ENCODE measurements at places on chromosomes 3 and 15.

GRCh38 chr3:47892286-47893040 is 89.5 kb downstream of the DHX30 start:
- DNase-seq: no peak

GRCh38 chr3:42489116-42489936 is 13.1 kb upstream of the VIPR1 start:
- DNase-seq: no peak

DNA sequence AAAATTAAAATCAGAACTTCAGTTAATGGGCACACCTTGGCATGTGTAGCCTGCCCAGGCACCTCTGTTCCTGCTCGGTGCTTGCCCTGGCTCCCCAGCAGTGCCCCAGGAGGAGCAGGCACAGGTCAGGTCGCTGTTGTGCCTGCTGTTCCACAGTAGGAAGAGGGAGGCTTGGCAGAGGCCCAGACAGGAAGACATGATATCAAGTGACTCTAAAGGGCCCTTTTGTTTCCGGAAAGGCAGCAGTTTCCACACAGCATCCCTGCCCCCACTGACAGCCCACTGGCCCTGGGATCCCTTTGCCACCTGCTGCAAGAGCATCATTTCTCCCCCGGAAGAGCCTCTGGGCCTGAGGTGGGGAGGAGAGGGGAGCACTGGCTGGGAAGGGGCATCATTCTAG is 40.5 kb upstream of the HES1 start:
- DNase-seq: no peak

DNA sequence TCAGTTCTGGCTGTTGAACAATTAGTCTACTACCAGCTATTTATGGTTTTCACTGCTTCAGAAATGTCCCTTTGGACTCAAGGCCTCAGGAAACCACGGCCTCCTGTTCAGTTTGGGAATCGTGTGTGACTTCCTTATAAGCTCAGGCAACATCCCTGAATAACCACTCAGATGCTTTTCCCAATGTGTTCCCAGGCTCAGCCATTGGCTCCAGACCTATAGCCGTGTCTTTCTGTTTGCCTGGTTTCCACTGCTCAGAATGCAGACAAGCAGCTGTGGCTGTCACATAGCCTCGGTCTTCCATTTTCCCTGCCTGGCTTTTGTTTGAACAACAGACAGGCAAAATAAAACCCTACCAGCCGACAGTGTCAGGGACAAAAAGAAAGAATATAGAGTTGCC is 63.2 kb upstream of the ATP2B2 start:
- DNase-seq: no peak

DNA sequence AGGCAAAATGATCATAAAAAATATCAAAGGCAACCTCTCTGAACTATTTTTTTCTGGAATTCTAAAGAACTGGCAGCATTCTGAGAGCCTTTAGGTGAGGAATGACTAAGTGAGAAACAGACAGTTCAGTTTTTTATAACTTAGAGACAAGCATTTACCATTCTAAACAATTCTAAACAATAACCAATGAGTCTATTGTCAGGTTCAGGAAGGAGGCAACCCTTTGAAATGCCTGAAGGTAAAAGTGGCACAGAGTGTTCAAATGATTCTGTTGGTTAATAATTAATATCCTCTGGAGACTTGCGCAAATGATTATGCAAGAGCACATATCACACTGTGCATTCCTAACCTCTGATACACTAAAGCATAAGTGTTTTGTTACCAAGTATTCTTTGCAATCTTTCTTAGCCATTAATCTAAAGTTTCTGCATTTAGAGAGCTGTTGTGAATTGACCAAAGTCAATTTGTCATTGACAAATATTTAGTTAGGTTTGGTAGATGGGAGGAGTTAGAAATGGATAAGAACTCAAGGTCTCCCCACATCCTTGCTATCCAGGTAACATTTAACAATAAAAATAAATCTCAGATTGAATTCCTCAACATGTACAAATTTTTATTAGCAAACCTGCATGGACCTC is 9.2 kb upstream of the TGFBR2 start:
- peak; percentile 51 for DNase-seq

GRCh38 chr3:119636249-119636648 is 24.1 kb downstream of the POPDC2 start:
- no peak for DNase-seq

DNA sequence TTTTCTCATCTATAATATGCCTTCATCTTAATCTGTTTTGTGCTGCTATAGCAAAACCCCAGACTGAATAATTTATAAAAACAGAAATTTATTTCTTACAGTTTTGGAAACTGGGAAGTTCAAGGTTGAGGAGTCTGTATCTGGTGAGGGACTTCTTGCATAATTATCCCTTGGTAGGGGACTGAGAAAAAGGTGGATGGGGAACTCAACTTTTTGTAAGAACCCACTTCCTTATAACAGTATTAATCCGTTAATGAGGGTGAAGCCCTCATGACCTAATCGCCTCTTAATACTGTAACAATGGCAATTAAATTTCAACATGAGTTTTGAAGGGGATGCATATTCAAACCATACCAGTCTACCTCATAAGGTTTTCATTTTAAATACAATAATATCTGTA is 17.4 kb upstream of the MYH15 start:
- DNase-seq: peak; percentile 49

DNA sequence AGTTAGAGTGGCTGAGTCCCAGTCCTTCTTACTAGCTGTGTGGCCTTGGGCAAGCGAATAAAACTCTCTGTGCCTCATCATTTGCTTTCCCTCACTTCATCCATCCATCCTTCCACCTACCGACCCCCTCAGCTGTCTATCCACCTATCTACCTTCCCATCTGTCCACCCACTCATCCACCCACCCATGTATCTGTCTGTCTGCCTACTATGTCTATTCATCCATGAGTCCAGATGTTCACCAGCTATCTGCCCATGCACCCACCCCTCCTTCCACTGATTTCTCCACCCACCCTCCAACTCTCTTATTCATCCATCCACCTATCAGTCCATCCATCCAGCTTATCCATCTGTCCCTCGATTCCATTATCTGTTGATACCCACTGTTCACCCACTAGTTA is 60.4 kb upstream of the ATP2B2 start:
- DNase-seq: no peak

DNA sequence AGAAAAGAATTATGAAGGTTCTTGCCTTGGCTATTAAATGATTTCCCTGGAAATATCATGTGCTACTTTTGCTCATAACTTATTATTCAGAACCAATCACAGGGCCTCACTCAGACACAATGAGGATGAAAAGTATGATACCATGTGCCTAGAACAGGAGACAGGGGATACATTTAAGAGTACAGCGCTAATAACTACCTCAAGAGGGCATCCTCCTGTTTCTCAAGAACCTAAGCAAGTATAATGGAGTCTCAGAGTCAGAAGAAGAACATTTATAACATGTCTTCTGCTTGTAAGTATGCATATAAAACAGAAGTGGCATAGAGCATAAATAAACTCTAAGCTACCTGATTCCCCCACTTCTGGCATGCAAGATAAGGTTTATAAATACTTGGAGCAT is 125.4 kb upstream of the MME start:
- peak; percentile 42 for DNase-seq

GRCh38 chr15:63906266-63906584 is 72.5 kb upstream of the HERC1 start:
- DNase-seq: no peak

DNA sequence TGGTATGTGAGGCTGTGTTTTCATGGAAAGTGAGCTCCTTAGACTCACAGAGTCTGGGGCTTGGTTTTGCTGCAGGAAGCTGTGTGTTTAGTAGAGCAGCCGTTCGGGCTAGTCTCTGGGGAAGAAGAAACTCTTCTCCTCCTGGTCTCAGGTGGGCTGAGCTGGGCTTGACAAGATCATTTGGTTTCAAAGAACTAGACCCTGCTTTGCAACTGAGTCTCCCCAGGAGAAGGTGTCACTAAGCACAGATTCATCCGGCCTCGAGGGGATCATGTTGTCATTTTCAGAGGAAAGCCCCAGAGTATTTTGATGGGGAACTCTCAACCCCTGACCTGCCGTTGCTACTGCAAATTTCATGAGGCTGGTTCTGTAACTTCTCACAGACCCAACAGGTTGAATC is 188.5 kb downstream of the FAM43A start:
- no peak for DNase-seq

- no peak for DNase-seq
These were observed 478.2 kb upstream of the ROBO2 start for GRCh38 chr3:76561494-76562236.

- no peak for DNase-seq
These were observed 353.5 kb upstream of the SATB1 start for GRCh38 chr3:18778598-18778997.

- DNase-seq: no peak
These were observed 303.4 kb downstream of the KBTBD8 start for GRCh38 chr3:67301556-67301955.

Measured in inflammatory macrophage treated with lipopolysaccharide for 1 hour (primary cell).